T-helper 1 cell (primary cell): ENCODE measurements at places on chromosomes 4 and X.

GRCh38 chr4:25180524-25181131 is 20.4 kb upstream of the SEPSECS start:
- DNase-seq = no peak

- DNase-seq = no peak
These were observed 94.0 kb upstream of the TBL1X start for GRCh38 chrX:9370893-9371292.

DNA sequence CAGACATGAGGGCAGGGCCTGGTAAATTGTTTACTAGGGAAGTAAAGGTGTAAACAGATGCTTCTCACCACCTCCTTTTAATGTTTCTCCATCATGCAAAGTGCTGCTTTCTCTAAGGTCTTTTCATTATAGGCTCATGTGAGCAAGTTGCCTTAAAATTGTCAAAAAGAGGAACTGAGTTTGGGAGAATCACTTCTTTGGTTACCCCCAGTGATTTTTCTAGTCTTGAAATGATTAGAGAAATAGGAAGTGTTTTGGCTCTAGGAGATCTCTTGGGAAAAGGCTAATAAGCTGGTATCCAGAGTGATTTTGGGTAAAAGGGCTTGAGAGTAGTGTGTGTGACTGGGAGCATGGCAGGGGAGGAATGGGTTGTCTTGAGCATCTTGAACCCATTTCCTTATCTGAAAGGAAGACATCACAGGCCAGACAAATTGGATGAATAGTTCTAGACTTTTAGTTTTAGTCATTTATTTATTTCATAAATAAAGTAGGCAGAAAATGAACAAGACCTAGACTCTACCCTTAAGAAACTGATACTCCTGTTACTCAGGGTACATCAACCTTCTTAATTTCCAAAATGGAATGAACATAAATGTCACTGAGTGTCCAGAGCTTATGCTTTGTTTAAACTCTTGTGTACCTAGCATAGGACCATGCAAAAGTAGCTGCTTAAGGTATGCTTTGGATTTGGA is 14.2 kb downstream of the GRPR start:
- no peak for DNase-seq

- no peak for DNase-seq
These were observed 12.0 kb downstream of the C4orf54 start for GRCh38 chr4:99645638-99646037.

DNA sequence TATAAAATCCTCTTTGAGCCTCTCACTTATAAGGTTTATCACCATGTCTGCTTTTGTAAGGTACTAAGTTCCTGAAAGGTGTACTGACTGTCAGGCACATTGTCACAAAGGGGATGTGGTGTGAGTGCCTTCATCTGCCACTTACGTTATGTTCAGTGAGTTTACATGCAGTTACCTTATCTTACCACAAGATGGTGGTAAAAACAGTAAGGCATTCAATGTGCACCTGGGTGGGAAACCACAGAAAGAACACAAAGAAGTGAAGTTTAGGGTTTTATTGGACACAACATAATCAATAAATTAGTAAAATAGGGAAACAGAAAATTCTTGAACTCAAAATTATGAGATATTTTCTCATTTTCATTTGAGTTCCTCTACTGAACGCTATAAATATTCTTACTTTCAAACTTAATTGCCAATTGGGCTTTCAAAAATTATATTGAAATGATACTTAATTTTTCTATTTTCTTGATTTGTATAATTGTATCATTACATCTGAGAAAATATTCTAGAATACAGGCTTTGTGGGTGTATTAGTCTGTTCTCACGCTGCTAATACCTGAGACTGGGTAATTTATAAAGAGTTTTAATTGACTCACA is 650.8 kb downstream of the PCDH7 start:
- no peak for DNase-seq

GRCh38 chr4:159108124-159108523 is 5.2 kb downstream of the RAPGEF2 start:
- DNase-seq = no peak

DNA sequence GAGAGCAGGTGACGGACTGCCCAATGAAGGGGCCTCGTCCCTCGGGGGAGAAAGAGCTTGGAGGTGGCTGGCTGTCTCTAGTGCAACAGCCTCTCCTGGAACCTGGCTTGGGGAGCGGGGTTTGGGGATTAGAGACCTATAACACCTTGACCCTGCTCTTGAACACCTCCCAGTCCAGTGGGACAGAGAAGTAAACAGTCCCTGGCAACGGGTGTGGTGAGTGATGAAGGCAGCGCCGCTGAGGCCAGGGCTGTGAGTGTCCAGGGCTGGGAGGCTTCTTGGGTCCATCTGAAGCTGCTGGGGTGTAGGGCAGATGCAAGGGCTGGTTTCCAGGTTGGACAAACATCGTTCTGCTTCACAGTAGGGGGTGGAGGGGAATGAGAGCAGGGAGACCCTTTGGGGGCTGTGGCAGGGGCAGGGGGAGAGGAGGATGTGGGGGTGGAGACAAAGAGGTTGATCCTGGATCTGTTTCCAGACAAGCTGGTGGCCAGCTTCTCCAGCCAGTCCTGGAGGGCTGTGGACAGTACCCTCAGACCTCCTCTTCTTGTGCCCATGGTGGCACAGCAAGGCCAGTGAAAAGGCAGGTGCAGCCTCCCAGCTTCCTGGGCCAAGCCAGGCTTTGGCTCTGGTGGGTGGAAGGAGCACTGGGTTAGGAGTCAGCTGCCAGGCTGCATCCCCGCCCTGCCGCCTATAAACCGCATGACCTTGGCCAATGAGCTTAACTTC is 3.8 kb downstream of the NSG1 start:
- DNase-seq = no peak

DNA sequence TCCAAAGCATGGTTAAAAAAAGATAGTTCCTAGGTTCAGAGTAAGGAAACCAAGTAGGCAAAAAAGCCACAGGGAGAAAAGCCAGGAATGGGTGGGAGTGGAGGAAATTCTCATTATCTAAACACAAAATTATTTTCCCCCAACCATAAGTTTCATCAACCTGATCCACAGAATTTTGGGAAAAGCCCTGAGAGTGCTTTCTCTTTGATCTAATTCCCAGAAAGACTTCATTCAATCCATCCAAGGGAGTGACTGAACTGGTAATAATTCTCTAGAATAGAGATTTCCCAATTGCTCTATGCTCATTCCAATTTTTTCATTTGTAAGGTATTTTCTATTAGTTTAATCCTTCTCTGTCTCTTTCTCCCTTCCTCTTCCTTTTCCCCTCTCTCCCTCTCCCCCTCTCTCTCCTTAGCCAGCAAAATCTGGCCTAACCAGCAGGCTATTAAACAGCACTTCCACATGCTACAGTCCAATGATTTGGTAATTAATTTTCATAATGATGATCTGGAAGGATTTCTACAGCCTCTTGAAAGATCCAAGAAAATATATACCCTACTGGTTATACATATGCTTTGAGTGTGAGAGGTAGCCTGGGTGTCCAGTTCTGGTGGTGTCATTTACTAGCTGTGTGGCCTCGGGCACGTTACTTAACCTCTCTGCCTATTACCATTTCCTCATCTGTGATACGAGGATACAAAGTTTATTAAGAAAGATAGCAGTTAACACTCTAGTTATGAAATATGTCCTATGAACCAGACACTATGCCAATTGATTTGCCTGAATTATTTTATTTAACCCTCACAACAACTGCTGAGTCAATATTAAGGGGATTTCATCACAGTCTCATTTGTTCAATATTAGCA is 251.5 kb upstream of the RASGEF1B start:
- DNase-seq = no peak

DNA sequence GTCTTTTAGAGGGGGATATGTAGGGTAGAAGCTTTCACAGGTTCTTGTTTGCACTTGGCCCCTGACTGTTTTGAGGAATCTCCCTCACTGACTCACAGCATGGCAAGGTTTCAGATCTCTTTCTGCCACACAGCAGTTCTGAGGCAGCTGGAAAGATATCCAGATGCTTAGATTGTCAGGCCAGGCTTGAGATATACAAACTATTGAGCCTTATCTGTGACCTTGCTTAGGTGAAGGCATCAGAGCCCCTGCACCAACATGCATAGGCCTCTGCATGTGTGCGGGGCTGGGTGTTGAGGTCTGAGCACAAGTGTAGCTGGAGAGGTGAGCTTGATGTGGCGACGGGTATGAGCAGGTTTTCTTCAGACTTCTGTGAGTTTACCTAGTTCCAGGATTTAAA is 80.9 kb upstream of the MSANTD1 start:
- DNase-seq = no peak

GRCh38 chr4:69377562-69377961 is 97.3 kb downstream of the UGT2B28 start:
- no peak for DNase-seq

DNA sequence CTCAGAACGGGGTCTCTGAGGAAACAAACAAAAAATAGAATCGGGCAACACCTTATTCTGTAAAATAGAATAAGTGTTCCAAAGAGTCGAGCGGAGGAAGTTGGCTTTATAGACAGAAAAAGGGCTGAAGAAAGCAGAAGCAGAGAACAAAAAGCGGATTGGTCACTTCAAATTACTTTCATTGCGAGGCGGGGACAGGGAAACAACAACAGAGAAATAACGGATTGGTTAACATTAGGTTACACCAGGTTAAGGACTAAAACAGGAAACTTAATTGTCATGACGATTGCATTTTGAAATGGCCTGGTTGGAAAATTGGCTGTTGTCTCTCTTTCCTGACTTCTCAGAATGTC is 433 bp upstream of the COQ2 start:
- DNase-seq = no peak

DNA sequence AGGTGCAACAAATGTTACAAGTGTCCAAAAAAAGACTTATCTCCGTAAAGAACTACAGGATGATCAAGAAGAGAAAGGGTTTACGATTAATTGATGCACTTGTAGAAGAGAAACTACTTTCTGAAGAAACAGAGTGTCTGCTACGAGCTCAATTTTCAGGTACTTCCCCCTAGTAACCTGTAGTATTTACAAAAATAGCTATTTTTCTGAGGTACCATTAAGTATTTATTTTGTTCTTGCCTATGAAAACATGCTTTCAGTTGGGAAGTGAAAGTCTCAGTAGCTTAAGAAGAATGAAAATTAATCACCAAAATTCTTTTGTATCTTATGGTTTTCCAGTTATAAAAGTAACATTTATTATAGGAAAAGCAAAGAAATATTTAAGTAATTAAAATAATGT is 5.9 kb downstream of the THAP9 start:
- DNase-seq = no peak

DNA sequence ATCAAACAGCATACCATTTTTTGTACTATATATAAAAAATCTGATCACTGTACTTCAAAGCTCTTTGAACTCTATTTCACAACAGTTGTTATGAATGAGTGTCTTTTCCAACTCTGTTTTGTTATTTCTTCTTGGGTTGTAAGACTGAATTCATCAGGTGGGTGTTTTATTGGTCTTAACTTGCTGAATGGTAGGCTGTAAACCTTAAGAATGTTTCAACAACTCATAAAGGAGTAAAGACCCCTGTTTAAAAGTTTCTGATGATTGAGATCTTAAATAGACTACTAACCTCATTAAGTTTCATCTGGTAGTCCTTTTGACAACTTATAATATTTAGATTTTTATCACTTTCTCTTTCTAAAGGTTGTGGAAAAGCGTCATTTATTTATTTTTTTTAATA is 18.4 kb upstream of the STAG2 start:
- DNase-seq = no peak

DNA sequence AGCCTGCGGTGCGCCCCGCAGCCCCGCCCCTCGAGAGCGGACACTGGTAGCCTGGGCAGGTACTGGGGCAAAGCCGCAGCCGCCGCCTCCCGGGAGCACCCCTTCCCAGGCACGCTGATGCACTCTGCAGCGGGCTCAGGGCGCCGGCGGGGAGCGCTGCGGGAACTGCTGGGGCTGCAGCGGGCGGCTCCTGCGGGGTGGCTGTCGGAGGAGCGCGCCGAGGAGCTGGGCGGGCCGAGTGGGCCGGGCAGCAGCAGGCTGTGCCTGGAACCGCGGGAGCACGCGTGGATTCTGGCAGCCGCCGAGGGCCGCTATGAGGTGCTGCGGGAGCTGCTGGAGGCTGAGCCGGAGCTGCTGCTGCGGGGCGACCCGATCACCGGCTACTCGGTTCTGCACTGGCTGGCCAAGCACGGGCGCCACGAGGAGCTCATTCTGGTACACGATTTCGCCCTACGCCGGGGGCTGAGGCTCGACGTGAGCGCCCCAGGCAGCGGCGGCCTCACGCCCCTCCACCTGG is 401 bp downstream of the SOWAHD start:
- DNase-seq = peak; percentile 20

GRCh38 chr4:43776371-43776770 is 672.2 kb downstream of the KCTD8 start:
- DNase-seq = no peak

GRCh38 chr4:39608451-39608850 is 30.2 kb downstream of the SMIM14 start:
- DNase-seq = no peak

- no peak for DNase-seq
These were observed 642.3 kb upstream of the BOD1L1 start for GRCh38 chr4:14269824-14270223.

DNA sequence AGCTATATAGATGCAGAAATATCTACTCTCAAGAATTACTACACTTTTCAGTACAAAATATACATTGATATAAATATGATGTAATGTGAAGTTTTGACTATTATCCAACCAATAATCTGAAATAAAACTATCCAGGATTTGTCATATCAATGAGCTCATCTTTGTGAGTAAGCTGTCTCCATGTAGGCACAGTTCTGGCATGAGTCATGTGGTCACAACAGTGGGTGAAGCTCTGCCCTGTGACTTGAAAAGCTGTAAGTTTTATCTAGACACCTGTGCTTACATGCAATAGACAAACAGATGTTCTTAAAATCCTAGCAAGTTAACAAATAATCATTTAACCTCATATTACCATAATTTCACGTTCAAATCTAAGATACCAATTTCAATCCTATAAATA is 192.7 kb downstream of the GABRG1 start:
- DNase-seq = no peak

GRCh38 chrX:64204701-64205440 is 637 bp downstream of the AMER1 start:
- DNase-seq = no peak

DNA sequence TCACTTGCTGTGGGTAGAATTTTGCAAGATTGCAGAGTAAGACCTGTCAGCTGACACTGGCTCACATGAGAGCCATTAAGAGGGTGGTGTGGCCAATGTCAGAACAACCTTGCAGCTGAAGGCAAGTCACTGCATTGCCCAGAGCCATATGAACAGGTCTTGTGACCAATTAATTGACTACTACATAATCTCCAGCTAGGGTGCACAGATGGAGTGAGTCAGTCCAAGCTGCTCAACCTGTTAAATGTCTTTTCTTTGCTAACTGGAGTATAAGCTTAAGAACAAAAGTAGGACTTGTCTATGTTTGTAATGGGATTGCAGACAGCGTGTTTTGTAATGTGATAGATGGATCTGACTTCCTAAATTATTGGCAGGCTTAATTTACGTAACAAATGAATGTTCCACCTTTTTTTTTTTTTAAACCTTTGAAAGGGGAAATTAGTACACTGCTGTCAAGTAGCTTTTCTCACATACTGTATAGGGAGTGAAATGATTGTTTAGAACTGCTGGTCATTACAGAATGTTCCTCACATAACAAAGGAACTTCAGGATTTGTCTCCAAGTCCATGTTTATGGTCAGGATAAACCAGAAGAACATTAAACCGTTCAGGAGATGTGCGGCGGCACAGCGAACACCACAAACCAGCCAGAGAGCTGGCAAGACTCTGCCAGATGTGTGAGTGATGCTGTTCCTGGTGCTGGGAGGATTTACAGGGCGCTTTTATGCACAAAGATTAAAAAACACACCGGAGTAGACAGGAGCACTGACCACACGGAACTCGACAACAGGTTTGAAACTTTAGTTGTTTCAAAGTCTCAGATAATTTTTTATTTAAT is 37.0 kb downstream of the FNIP2 start:
- DNase-seq = no peak

GRCh38 chr4:111635646-111636045 is 509.6 kb upstream of the FAM241A start:
- DNase-seq = no peak
